GM23338 (cell line): ENCODE measurements at places on chromosomes 11 and 22. TPM values are rescaled to one million over a fixed set of nuclear protein-coding genes. Genes with fewer than 3 reads are reported as not detected.

GRCh38 chr11:68872216-68873003 lies 30.7 kb upstream of the CPT1A start:
- H3K4me1 ChIP-seq, result peaks cover 16% of the 10 kb centered on the region
- no peaks in the 10 kb centered on the region for H3K27me3 ChIP-seq
- H3K36me3 ChIP-seq, result no peaks in the 10 kb centered on the region
- H3K4me3 ChIP-seq, result no peak overlapping the region

GRCh38 chr11:116502641-116503061 lies 270.1 kb downstream of the BUD13 start:
- H3K27me3 ChIP-seq, result peaks cover 39% of the 10 kb centered on the region
- H3K4me1 ChIP-seq, result peaks cover 60% of the 10 kb centered on the region
- no peaks in the 10 kb centered on the region for H3K36me3 ChIP-seq
- no peak overlapping the region for H3K27ac ChIP-seq

GRCh38 chr11:108891909-108892511 lies 227.1 kb downstream of the DDX10 start:
- no peaks in the 10 kb centered on the region for H3K36me3 ChIP-seq
- H3K27ac ChIP-seq, result no peak overlapping the region
- no peak overlapping the region for H3K4me3 ChIP-seq
- H3K27me3 ChIP-seq, result no peaks in the 10 kb centered on the region

DNA sequence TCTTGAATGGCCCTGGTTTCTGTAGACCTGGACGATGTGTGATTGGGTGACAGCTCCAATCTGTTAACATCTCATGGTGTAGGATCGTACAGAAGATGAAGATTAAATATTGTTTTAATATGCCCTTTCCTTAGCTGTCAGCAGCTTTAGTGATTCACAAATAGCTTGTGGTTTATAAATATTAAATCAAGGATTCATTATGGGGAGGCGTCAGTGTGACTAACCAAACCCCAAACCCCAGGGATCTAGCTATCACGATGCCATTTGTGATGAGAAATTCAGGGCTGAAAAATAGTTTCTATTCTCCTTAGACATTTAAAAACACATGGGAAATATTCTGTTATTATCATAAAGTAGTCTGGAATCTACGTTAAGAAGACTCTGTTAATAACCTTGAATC lies 73.4 kb downstream of the NCAM1 start:
- peaks cover 12% of the 10 kb centered on the region for H3K4me1 ChIP-seq
- no peaks in the 10 kb centered on the region for H3K27me3 ChIP-seq
- H3K4me3 ChIP-seq, result no peak overlapping the region
- no peaks in the 10 kb centered on the region for H3K36me3 ChIP-seq
- DNase-seq, result no peak

GRCh38 chr11:129950101-129951091 lies 52.2 kb downstream of the PRDM10 start:
- H3K27ac ChIP-seq, result no peak overlapping the region
- H3K4me3 ChIP-seq, result no peak overlapping the region
- no peaks in the 10 kb centered on the region for H3K27me3 ChIP-seq
- no peak for DNase-seq

DNA sequence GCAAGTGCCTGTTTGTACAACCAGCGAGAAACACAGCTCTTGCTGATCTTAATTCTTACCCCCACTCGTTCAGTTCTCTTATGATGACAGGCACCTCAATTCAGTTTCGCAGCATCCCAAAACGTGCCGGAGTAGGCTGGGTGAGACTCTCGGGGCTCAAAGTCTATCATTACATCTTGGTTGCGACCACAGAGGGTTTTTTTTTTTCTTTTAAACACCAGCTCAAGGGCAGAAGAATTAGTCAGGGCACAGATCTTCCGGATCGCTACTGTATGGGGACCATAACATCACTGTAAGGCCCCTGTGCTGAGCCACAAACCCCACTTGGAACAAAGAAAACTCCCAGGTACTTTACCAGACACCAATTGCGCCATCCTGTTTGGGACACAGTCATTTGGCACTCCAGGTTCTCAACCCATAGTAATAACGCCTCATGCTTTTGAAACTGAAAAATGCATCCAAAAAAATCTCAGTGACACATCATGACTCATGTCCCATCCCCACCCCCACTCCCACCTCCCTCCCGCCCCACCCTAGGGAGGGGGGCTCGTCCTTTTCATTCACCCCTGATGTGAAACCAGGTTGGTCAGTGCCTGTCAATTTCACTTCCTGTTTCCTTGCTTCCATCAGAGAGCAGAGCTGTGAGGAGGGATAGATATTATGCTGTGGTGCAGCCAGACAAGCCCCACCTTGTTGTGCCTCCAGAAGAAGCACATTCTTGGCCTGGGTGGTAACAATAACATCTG lies 41.0 kb upstream of the CD5 start:
- no peak overlapping the region for H3K27ac ChIP-seq
- no peak overlapping the region for H3K4me3 ChIP-seq
- no peaks in the 10 kb centered on the region for H3K27me3 ChIP-seq
- H3K36me3 ChIP-seq, result no peaks in the 10 kb centered on the region
- no peaks in the 10 kb centered on the region for H3K4me1 ChIP-seq

- DNase-seq, result no peak
- H3K36me3 ChIP-seq, result peaks cover 25% of the 10 kb centered on the region
- H3K4me1 ChIP-seq, result peaks cover 18% of the 10 kb centered on the region
- no peaks in the 10 kb centered on the region for H3K27me3 ChIP-seq
- H3K27ac ChIP-seq, result 0 out of 2 replicates have a peak overlapping the region, but pooled peaks have one; percentile 66
Measured at GRCh38 chr22:20937031-20937793, 20.0 kb downstream of the CRKL start.

DNA sequence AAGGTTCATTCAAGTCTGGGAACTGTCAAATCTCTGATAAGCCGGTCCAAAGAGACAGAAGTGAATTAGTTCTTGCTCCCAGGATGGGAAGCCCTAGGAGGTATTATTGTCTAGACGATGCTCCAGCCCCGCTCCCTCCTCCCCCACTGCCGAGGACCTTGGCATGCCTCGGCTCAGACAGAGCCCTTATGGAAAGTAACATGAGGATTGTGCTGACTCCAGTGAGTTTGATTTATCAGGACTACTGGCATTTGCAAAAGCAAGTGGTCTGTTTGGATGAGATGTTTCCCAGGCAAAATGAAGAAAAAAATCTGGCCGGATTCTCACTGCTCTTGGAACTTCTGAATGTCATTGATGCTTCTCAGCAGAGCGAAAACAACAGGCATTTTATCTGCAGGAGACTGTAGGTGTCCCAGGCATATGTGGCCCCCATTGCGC lies 341.0 kb downstream of the ETS1 start:
- no peak overlapping the region for H3K4me3 ChIP-seq
- no peak overlapping the region for H3K27ac ChIP-seq
- H3K27me3 ChIP-seq, result no peaks in the 10 kb centered on the region
- peaks cover 4% of the 10 kb centered on the region; the same call in 1 of the 2 replicates for H3K4me1 ChIP-seq

- H3K27me3 ChIP-seq, result peaks cover 35% of the 10 kb centered on the region
- peaks cover 25% of the 10 kb centered on the region; the same call in 1 of the 2 replicates for H3K4me1 ChIP-seq
- no peaks in the 10 kb centered on the region for H3K36me3 ChIP-seq
Measured at GRCh38 chr11:125262830-125263218, 98.3 kb downstream of the PKNOX2 start.

DNA sequence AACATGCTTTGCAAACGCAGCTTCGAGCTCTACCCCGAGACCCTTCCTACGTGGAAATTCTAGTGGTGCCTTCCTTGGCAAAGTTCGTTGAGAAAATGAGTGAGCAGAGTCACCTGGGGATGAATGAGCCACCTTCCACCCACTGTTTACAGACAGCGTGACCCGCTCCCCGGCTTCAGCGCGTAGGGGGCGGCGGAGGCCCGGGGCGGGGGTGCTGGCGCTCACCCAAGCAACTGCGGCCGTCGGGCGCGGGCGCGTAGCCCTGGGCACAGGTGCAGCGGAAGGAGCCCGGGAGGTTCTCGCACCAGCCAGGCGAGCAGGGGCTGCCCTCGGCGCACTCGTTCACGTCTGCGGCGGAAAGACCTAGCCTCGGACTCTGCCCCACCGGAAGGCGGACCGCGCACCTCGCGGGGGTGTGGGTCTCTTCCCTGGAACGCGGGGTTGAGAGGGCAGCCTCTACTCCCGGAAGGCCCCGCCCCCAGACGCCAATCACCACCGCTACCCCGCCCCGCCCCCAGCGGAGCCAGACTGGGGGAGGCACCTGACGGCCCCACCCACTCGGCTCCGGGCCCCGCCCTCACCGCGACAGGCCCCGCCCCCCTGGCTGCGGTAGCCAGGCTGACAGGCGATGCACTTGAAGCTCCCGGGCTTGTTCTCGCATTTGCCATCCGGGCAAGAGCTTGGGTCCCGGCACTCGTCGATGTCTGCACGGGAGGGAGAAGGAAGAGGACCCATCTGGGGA lies 11.8 kb downstream of the LTBP3 start:
- H3K4me3 ChIP-seq, result peak overlapping the region; percentile 68
- H3K27ac ChIP-seq, result no peak overlapping the region
- H3K4me1 ChIP-seq, result peaks cover 13% of the 10 kb centered on the region

DNA sequence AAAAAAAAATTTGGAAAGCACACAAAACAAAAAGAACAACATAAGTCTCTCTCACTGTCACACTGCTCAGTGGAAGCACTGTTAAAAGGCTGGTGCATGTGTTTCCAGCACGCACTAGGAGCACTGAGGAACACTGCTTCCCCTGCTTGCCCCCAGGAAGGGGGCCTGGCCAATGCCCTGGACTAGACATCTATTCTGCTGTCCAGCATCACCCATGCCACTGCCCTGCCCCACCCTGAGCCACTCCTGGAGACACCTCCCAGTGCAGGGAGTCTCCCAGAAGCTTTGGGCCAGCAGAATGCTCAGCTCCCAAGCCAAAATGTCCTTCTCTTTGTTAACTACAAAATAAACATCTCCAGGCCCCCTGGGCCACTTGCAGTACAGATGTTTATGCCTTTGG lies 49.7 kb upstream of the EMID1 start:
- no peak for DNase-seq
- no peak overlapping the region for H3K4me3 ChIP-seq
- no peaks in the 10 kb centered on the region for H3K27me3 ChIP-seq
- peaks cover 32% of the 10 kb centered on the region for H3K4me1 ChIP-seq

DNA sequence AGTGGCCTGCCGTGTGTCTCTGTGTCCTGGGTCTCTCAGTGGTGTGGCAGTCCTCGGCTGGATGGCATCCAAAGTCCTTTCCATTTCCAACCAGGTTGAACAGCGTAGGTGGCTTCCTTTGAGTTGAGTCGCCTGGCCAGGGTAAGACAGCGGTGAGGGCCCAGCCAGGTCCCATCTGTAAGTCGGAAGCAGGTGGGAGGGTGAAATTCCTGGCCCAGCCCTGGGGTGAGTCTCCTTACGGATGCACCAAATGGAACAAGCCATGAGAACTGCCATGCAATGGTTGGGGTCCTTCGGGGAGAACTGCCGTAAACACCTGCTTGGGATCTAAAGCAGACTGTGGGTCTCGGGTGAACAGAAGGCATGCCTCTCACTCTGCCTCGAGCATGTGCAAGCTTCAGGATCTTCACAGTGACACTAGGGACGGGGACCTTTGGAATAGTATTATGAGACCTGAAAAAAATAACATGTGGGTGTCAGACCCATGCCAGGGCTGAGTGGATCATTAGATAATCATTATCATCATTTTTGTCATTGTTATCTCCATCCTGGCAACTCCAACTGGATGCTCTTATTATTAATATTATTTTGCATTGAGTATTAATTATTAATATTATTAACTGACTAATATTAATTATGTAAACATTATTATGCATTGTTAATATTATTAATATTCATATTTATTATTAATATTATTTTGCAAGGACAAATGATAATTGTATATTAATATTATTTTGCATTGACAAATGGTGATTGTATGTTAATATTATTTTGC lies 57.7 kb upstream of the LINC01488 start:
- no peak overlapping the region for H3K4me3 ChIP-seq
- H3K27me3 ChIP-seq, result no peaks in the 10 kb centered on the region
- DNase-seq, result no peak
- H3K36me3 ChIP-seq, result peaks cover 10% of the 10 kb centered on the region; the same call in 1 of the 2 replicates
- no peak overlapping the region for H3K27ac ChIP-seq

NLRP6 gene
- total RNA-seq, result 0.73 TPM in 1 of 2 replicates, not detected in the other

THY1 gene
- 515 and 597 TPM in 2 replicates for total RNA-seq

SEC14L6 gene
- total RNA-seq, result 2.1 and 2.4 TPM in 2 replicates

FIBP gene
- total RNA-seq, result 94.3 and 102 TPM in 2 replicates

TMPRSS5 gene
- total RNA-seq, result 1.8 TPM in 1 of 2 replicates, not detected in the other
